ENCODE measurements at places on chromosomes 7 and 10. TPM values are rescaled to one million over a fixed set of nuclear protein-coding genes. Genes with fewer than 3 reads are reported as not detected.

Gene NOS3
- total RNA-seq: 27.7 TPM

Gene UNCX
- total RNA-seq: not detected

Gene STEAP4
- total RNA-seq: 2.3 TPM

Gene NPFFR1
- under 0.01 TPM for total RNA-seq

Gene SRPK2
- total RNA-seq: 53.3 TPM

Gene CYP2E1
- total RNA-seq: 4.1 TPM

Gene ZNF488
- 0.43 TPM for total RNA-seq

Gene C7orf25
- 31.7 TPM for total RNA-seq

Gene HTRA1
- total RNA-seq: 64.8 TPM

Gene TAS2R3
- total RNA-seq: 0.58 TPM

Gene IQUB
- not detected for total RNA-seq

Gene SCART1
- 8.2 TPM for total RNA-seq

Gene CALML5
- total RNA-seq: not detected

Gene MSMB
- 130 TPM for total RNA-seq

Gene PIK3AP1
- 7.0 TPM for total RNA-seq

Gene TAS2R40
- not detected for total RNA-seq

Gene PTN
- 6.4 TPM for total RNA-seq

Gene AP1S1
- 54.9 TPM for total RNA-seq

Gene MTERF1
- total RNA-seq: 14.5 TPM

Gene ARHGAP22
- 2.0 TPM for total RNA-seq

Gene SPDYE9
- total RNA-seq: not detected

Gene SPDYE1
- total RNA-seq: not detected

Gene COL28A1
- total RNA-seq: 5.7 TPM

Gene VWDE
- total RNA-seq: 1.5 TPM

Gene ALOX5
- total RNA-seq: 19.6 TPM

Data from stomach (tissue), 19 donors.